ENCODE measurements at places on chromosomes 1 and 21.
A peak's percentile ranks its signal among the peaks of the same experiment; 100 is the strongest.

- no peak for DNase-seq
Observed at GRCh38 chr1:90381598-90381997, 335.5 kb downstream of the BARHL2 start.

GRCh38 chr21:37671381-37671780, 244.9 kb downstream of the KCNJ6 start:
- no peak for DNase-seq

- peak; percentile 100 for DNase-seq
Observed at GRCh38 chr1:244048256-244049161, 2.6 kb upstream of the ZBTB18 start.

- no peak for DNase-seq
Observed at GRCh38 chr21:15390049-15390448, 325.2 kb upstream of the NRIP1 start.

GRCh38 chr1:25657883-25658760, 41.5 kb downstream of the MAN1C1 start:
- peak; percentile 59 for DNase-seq

DNA sequence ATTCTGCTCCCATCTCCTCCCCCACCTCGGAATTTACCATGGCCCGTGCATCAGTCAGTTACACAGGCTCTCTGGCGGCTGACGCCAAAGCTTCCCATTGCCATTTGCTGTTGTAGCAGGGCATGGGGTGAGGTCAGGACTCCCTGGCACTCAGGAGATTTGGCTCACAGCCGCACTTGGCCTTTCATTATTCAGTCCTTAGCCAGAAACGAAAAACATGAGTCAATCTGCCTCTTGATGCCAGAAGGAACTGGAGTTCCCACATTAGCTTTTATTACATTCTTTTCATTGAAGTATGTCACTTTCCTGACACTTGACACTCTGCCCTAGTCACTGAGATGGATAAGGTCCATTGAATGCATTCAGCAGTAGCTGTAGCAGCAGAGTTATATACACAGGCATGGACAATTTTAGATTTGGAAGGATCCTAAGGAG, 260.6 kb downstream of the CACNA1E start:
- DNase-seq = peak; percentile 67

DNA sequence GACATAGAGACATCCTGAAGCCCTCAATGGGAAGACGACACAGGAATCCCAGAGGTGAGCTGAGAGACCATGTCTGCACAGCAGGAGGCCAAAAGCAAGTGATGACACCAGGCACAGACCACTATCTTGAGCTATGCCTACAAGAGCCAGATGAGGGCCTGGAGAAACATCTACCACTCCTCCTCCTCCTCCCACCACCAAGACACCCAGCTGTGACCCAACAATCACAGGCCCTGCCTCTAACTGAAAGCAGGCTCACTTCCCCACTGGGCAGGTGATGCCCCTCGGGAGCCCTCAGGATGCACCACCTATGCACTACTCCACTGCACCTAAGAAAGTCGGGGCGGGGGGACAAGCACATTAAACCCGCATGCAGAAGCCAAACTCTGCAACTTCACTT, 16.5 kb downstream of the TADA1 start:
- DNase-seq = no peak

DNA sequence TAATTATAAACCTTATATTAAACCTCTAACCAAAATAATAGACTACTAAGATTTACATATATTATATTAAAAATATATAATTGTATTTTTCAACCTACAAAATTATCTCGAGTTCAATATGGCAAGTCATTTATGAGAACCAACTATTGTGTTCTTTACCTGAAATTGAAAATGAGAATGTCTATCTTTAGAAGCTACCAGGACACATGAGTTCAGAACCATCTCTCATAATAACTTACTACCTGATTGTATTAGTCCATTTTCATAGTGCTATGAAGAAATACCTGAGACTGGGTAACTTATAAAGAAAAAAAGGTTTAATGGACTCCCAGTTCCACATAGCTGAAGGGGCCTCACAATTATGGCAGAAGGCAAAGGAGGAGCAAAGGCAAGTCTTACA, 6.8 kb downstream of the HAO2 start:
- no peak for DNase-seq

DNA sequence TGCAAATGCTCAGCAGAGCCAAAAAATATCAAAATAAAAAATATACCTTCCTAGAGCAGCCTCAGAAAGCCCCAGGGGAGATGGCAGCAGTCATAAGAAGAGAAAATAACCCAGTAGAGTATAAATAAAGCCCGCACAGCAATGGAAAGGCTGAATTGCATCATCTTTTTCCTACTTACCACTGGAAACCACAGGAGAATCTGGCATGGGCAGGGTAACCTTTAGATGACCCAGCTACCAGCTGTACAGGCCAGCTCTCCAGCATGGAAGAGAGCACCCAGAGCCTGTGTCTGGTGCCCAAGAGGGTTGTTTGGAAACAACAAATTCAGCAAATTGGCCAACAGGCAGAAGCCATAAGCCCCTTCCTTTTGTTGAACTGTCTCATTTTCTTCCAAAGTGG, 253.1 kb downstream of the OMA1 start:
- DNase-seq = no peak

DNA sequence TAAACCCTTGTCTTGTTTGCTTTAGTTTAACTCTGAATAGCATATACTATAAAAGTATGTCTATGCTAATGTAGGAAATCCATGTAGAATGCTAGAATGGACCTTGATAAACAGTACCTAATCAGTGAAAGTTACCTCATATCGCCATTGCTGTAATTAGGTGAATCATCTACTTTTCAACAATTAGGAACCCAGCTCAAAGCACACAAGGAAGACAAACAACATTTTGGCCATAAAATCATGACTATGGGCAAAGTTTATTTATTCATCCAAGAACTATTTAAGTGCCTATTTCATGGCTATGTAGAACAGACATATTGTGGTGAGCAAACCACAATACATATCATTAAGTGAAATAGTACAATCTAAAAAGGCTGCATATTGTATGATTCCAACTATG, 1043.2 kb downstream of the BRINP3 start:
- no peak for DNase-seq

DNA sequence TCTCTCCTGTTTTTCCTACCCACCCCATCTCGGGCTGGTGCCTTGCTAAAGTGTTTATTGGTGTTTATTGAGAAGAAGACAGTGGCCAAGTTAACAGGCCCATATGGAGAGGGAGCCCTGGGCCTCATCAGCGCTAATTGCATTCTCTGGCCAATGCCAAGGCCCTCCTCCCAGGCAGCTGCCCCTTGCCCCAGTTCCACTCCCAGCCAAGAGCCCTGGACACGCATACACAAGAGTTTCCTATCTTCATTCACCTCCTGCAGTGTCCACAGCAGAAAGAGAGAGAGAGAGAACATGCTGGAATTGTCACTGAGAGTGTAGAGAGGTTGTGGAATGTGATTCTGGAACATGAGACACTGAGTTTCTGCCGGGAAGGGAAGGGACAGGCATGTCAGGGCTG, 25.4 kb upstream of the VWA5B1 start:
- no peak for DNase-seq

DNA sequence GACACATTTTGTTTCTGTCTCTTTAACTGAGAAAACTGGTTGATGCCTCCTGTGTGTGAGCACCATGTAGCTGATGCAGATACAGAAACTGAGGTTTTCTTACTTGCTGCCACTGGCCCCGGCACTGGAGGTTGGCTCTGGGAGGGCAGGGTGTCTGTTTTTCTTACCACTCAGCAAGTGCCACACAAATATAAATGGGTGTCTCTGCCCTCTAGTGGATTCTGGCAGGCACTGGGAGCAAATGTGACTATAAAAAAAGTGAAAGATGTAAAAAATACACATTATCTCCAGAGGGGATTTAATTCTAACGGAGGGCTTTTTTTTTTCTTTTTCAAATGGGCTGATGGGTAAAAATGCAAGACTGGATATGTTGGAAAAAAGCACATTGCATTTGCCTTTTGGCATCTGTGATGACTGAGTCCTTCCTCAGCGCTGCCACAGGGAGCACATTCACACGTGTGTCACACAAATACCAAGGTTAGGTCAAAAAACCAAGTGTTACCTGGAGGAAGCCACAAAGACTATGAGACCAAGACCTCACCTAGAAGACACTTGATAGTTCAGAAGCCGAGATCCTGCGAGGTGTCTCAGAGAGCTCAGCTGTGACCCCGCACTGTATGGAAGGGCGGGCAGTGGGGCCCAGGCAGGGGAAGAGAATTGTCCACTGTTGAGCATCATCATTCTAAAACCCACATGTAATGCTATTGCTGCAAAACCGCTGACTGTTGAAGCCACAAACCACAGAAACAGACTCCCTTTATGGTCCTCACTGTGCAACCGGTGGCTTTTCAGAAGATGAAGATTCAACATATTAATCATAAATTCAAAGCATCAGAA, 18.9 kb downstream of the PGBD2 start:
- no peak for DNase-seq

DNA sequence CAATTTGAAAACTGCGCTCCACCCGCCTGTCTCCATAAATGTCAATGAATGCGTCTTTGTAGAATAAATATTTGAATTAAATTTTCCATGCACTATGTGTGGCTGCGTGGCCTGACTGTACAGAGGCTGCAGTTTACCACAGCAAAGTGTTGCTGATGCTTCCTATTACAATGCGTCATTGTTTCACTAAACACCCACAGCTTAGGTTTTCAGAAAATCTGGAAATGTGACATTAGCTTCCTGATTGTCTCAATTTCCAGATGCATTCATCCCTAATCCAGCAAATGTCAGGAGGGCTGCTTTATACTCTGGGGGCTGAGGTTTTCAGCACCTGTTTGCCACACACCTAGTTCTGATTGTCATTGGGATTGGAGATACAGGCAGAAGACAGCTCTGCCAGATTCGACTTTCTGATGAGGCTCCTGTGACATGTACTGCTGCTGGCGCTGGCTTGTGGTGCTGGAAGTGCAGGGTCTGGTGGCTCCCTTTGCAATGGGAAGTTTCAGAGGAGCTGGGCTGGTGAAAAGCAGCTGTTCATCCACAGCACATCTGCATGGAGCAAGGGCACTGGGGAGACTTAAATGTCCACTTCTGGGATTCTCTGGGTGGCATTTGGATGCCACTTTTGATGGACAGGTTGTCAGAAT, 40.0 kb downstream of the URB2 start:
- DNase-seq = no peak

DNA sequence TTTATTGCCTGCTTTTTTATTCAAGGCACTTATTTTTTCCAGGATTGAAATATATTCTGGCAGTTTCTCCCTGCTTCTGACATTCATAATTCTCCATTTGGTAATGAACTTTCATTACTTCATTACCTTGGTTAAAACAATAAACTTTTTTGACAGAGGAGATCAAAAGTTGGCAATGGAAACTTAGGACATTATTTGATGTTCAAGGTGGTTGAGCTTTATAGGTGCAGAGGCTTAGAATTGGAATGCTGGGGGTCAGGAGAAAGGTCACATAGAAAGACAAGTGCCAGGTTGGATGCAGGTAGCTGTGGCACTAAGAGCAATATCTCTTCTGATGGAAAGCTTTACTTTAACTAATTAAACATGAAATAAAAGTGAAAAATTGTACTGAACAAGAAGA, 152.4 kb downstream of the SPATA46 start:
- DNase-seq = no peak

DNA sequence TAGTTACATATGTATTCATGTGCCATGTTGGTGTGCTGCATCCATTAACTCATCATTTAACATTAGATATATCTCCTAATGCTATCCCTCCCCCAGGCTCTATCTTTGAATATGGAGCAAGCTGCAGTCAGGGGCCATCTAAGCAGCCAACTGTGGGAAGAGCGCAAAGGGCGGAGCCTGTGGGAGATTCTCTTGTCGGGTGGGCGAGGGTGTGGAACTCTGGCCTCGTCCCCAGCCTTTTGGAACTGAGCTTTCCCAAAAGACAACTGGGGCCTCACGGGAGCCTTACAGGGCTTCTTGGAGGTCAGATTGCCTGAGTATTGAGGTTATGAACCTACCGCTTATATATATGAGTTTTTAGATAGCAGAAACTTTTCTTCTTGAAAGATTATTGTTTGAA, 117.2 kb downstream of the HHAT start:
- DNase-seq = no peak

- no peak for DNase-seq
Observed at GRCh38 chr1:172936088-172936645, 114.6 kb downstream of the TNFSF18 start.

GRCh38 chr1:93900723-93901504, 8.3 kb downstream of the GCLM start:
- no peak for DNase-seq

GRCh38 chr1:246437961-246438360, 69.1 kb downstream of the SMYD3 start:
- no peak for DNase-seq

GRCh38 chr21:42107177-42107880, 36.2 kb downstream of the UMODL1 start:
- no peak for DNase-seq

GRCh38 chr1:50968821-50969610, 1.0 kb upstream of the CDKN2C start:
- DNase-seq = peak; percentile 79
